ENCODE measurements at places on chromosomes 13 and 19.

- DNase-seq = no peak
Observed at GRCh38 chr19:44648631-44649251, 5.0 kb downstream of the PVR start.

GRCh38 chr19:30968210-30968609 is 381.0 kb downstream of the TSHZ3 start:
- no peak for DNase-seq

GRCh38 chr13:89694451-89694850 is 1653.0 kb upstream of the MIR17HG start:
- no peak for DNase-seq

- no peak for DNase-seq
Observed at GRCh38 chr19:17579661-17580244, 24.3 kb downstream of the COLGALT1 start.

- no peak for DNase-seq
Observed at GRCh38 chr19:31174948-31175347, 174.3 kb downstream of the TSHZ3 start.

- DNase-seq = no peak
Observed at GRCh38 chr13:106524108-106524507, 11.4 kb downstream of the EFNB2 start.

DNA sequence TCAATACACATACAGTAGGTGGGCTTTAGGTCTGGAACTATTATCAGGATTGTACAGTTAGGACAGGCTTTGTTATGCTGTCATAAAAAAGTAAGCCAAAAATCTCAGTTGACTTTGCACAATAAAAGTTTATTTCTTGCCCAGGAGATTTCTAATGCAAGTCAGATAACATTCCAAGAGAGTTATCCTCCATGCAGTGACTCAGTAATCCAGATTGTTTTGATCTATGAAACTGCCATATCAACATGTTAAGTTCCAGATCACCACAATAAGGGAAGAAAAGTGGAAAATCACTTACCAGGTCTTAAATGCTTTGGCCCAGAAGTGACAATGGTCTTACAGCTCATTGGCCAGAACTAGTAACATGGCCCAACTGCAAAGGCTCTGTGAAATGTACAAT is 636.2 kb upstream of the KLF12 start:
- no peak for DNase-seq

DNA sequence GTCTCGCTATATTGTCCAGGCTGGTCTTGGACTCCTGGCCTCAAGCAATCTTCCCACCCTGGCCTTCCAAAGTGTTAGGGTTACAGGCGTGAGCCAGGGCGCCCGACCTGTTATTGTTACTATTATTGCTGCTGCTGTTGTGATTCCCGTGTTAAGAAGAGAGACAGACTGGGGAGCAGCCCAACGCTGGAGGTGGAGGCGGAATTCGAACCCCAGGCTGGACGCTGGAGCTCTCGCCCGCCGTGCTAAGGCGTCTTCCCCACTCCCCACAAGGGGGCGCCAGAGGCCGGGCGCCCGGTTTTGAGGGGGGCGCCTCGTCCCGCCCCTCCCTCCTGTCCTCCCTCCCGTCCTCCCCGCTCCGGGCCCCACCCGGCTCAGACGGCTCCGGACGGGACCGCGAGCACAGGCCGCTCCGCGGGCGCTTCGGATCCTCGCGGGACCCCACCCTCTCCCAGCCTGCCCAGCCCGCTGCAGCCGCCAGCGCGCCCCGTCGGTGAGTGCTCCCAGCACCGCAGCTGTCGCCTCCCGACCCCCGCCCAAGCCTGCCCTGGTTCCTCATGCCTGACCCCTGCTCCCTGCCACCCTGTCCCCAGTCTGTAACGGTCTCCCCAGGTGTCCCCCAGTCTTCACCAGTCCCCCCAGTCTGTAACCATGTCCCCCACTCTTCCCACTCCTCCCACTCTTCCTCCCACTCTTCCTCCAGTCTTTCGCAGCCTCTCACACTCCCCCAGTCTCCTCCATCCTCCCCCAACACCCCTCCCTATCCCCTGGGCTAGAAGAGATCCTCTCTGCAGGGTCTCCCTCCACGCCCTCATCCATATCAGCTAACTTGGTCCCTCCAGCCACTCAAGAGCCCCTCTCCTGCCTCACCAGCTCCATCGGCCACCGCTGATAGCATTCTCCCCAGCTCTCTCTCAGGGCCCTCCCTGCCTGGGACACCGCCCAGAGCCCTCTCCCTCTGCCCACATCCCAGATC is at the start of gene EHD2:
Gene EHD2 (plus strand): TSS at position 377 of the 976 bp plus-strand sequence. CDS start 3,191 bp downstream, outside the sequence.
- DNase-seq = no peak

DNA sequence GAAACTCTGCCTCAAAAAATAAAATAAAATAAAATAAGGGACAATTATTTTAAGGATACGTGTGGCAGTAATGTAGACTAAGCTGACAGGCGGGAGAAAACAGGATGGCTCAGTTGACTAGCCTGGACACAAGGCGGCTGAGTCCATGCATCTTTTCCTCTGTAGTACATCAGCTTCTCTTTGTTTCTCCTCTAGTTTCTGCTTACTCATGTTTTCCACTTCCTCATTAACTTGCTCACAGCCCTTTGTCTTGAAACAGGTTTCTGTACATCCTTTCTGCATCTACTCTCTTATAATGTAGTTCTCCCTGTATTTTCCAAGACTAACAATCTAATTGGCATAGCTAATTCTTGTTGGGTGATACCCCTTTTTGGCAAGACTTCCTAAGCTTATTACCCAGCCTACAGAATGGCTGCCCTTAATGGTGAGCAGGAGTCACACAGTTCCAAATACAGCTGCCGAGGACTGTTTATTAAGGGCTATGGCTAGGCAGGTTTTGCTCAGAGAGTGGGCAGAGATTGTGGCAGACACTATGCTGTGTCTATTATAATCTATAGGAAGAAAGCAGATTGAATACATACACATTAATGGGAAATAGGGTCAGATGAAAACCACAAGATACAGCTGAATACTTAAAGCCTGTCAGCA is 58.7 kb upstream of the KLF5 start:
- DNase-seq = no peak

DNA sequence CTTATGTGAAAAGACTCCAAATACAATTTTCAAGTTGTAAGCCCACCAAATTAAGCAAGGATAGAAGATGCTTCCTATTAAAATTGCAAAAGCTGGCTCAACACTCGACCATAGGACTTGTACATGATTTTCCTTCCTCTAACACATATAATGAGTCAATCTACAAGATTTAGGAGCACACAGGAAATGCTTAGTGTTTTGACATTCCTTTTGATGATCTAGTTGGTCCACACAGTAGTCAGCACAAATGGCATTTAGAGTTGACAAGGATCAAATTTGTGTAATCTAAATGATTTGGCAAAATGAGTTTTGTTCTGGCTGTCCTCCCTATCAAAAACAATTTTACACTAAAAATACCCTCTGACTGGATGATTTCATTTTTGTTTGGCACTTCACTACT is 340.2 kb downstream of the DIAPH3 start:
- peak; percentile 34 for DNase-seq

GRCh38 chr19:23116802-23117571 is at the start of gene ZNF730:
Gene ZNF730, plus strand, starts transcription at chr19:23117025. Its CDS starts 149 bp downstream, at chr19:23117174.
- DNase-seq = peak; percentile 11

DNA sequence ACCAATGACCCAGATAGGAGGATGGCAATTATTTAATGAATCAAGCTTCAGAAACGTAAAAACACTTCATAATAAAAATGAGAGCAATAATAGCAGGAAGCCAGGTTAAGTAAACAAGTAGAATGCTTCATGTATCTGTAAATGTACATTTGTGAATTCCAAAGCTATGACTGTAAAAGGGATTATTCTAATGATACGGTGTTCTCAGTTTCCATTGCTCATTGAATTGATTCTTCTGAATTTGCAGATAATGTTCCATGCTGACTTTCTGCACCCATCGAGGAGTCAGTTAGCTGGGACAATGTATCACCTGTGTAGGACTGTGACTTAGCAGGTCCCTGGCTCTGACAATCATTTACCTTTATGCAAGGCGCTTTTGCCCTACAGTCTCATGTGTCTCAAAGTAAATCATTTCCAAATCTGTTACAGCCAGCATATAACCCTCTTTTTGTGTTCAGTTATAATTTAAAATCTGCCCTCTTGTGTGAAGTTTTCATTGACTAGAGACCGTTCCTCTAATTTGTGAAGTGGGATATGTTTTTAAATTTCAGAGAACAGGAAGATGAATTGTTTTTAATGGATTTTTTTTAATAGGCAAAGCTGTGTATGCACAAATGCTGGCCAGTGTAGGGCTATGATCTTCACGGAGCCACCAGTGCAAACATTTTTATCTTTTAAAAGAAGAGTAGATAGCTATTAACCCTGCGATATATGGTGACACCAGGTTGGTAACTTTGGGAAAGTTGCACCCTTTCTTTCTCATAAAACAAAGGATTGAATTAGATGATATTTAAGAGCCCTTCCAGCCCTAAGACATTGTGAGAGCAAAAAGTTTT is 267.1 kb downstream of the KLF5 start:
- no peak for DNase-seq

GRCh38 chr13:40271931-40272775 is 394.3 kb downstream of the FOXO1 start:
- DNase-seq = no peak

DNA sequence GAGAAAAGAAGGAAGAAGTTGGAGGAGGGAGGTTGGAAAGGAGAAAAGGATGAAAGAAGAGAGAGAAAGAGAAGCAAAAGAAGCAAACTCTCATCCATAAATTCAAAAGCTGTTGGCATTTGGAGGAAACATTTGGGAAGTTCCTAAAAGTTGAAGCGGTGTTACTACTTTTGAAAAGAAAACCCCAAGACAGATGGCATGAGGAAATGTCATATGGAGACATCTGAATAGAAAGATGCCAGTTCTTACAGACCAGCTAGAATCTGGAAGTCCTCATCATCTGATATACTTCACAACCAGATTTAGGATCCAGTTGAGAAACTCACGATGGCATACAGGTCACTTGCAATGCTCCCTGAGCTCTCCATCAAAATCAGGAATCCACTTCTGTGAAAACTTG is 86.9 kb downstream of the RAP2A start:
- DNase-seq = no peak

GRCh38 chr13:97953376-97953970 is at the start of gene IPO5:
Gene IPO5, plus strand, starts transcription at chr13:97953675. Its CDS starts 23,022 bp downstream, at chr13:97976697.
- DNase-seq = no peak

GRCh38 chr19:3790941-3791340 is 4.8 kb upstream of the MATK start:
- DNase-seq = no peak

GRCh38 chr19:30555075-30555790 is 183.0 kb downstream of the ZNF536 start:
- no peak for DNase-seq

DNA sequence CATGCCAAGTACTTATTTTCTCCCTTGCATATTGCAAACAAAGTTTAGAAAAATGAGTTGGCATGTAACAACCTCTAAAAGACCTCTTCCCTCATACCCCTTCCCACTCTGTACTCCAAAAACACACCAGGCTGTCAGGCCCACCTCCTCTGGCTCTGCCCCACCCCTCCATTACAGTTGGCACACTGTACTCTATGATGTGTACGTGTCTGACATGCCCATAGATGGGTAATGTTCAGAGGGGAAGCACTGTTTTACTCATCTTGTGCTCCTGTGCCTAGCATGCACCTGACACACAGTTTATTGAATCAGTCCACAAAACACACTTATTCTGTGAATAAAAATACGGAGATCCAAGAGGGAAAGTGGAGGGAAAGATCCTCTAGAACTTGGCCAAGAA is 45.6 kb downstream of the SERPINE3 start:
- DNase-seq = no peak

DNA sequence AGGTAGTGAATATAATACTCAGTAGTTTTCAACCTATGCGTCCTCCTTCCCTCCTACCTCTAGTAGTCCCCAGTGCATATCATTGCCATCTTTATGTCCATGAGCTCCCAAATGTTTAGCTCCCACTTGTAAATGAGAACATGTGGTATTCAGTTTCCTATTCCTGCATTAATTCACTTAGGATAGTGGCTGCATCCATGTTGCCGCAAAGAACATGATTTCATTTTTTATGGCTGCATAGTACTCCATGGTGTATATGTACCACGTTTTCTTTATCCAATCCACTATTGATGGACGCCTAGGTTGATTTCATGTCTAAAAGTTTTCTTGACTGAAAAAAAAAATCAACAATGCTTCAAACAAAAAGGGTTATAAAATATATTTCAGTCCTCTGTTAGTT is 303.4 kb upstream of the SGCG start:
- DNase-seq = no peak

DNA sequence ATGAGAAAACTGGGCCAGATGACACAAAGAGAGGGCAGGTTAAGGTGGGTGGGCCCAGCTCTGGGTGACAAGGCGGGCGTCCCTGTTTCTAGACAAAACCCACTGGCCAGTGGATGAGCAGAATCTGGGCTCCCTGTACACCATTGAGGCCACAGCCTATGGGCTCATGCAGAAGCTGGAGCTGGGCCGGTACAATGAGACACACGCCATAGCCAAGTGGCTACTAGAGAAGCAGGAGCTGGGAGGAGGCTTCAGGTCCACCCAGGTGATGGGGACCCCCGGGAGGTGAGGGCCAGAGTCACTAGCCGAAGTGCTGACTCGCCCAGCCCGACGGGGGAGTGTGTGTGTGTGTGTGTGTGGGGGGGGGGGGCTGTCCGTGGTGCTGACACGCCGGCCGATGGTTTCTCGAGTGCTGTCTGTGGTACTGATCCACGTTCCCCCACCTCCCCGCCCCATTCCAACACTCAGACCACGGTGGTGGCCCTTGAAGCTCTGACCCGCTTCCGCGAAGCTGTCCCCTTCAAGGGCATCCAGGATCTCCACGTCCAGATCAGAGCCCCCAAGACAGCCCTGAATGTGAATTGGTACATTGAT is 24.3 kb upstream of the SHFL start:
- DNase-seq = no peak

DNA sequence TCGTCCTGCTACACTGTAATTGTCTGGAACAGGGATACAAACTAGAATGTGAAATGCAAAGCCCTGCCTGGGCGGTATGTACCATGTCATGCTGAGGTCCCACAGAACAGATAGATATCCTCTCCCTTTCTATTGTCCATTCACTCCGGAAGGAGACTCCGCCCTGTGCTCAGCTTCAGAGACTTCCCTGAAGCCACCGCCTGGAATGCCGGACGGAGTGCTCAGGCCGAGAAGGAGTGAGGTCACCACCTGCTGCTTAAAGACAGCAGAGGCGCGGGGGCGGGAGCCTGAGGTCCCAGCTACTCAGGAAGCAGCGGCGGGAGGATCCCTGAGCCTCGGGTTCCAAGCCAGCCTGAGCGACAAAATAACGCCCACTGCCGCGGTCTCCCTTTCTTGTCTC is 890 bp upstream of the ZNF611 start:
- no peak for DNase-seq

GRCh38 chr13:39946769-39947168 is 291.3 kb downstream of the COG6 start:
- no peak for DNase-seq

Measured in HS-5 (cell line).